ENCODE measurements at places on chromosomes 5 and 9.

GRCh38 chr5:1465966-1466471 is 20.8 kb upstream of the SLC6A3 start:
- no peak for DNase-seq

DNA sequence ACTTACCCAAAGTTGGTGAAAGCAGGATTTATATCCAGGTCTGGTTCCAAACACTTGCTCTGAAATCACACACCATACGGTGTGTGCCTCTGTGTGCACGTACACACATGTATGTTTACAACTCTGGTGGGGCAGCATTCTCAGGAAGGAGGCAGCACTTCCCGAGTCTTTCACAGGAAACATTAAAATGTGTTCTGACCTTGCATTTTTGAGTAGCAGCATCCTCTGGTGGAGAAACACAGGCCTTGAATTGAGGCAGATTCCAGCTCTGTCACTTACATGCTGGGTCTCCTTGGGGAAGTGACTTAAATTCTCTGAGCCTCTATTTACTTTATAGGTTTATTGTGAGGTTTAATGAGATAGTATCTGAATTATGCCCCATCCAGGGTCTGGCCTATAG is 126.4 kb downstream of the RGS3 start:
- DNase-seq, result no peak

DNA sequence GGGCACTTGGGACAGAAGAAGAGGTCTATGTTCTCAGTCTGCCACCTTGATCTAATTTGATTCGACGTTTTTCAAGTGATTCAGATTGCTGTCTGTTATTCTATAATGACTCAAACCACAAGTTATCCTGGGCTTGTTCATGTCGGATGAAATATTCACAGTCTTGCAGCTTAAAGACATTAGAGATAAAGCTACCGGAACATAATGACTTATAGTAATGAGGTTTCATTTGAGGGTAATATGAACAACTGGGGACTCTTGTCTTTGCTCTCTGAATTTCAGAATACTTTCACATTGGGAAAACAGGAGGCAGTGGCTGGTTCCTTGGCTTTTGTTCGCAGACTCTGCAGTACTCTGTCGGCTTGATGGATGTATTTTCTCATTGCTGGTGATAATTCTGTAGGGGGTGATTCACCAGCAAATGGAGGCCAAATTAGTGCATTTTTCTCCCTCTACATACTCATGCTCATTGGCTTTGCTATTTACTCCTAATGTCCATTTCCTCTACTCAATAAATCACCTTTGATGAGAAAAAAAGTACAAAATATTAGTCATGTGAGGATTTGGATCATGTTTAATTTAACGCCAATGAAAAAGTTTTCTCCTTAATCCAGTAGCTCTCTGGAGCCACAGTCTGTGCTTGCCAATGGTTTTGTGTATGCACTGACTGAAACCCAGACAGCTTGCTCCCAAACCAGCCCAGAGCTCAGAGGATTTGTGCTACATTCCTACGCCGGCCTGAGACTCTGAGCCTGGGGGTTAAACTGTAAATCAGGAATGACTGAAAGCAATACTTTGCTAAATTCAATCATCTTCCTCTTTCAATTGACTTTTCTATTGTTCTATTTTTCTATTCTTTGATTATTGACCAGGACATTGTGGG is 154.7 kb upstream of the ANKH start:
- no peak for DNase-seq

DNA sequence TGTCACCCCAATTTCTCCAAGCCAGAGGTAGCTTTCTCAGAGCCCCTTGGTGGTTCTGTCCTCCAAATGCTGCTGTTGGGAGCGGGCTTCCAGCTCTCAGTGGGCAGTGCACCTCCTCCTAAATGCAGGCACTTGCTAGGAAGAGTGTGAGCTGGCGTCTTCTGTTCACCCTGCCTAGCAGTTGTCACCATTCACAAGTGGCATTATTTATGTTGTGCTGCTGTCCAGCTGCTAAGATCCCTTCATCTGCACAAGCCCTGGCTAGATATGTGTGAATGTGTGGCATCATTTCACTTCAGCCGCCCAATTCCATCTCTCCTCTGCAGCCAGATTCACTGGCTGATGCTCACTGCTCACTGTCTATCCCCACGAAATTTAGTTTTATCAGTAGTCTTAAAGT is 43.7 kb downstream of the SLC36A1 start:
- no peak for DNase-seq

DNA sequence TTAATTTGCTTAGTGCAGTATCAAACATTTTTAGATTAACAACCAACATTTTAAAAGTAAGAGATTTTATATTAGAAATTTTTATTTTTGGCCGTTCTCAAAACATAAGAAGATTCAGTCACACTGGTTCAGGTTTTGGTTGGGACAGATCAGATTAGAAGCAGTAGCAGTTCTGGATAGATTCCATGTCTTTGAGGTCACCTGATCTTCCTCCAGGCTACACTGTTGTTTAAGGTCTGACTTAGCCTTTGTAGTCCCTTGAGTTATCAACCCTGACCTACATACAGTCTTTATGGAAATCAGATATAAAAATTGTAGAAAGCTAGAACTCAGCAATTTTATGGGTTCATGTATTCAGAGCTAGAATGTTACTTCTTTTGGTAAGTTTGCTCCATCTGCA is 910.0 kb upstream of the WWC1 start:
- DNase-seq, result no peak

GRCh38 chr5:86763929-86764328 is 146.2 kb downstream of the COX7C start:
- DNase-seq, result no peak

DNA sequence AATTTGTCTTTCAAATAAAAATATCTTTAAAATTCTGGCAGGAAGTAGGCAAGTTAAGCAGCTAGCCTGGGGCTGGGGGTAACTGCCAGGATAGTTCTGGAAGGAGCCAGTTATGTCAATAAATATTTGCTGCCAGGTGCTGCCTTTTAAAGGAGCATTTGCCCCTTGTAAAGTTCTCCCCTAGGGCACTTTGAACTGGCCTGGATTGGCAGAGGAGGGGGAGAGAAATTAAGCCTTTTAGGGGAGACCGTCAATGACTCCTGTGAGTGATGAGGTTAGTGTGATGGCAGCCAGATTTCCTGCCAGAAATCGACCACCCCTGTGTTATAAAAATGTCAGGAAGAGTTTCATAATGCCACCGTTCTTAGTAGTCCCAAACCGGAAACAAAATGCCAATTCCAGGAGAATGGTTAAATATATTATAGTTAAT is 89.8 kb upstream of the ELL2 start:
- no peak for DNase-seq

DNA sequence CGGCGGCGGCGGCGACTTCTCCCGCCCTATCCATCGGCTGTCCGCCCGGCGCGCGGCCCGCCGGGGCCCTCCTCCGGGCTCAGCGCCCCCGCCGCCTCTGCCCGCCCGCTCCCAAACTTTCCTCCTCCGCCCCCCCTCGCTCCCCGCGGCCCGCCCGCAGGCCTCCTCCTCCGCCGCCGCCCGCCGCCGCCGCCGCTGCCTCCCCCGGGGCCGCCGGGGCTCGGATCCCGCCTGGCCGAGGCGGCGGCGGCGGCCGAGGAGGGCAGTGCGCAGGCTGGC is 460 bp upstream of the PBX3 start:
- no peak for DNase-seq

Data from right cardiac atrium (tissue), 5 donors.